ENCODE measurements at places on chromosomes 4 and X. TPM values are rescaled to one million over a fixed set of nuclear protein-coding genes. Genes with fewer than 3 reads are reported as not detected.

- no peak for DNase-seq
Observed at GRCh38 chrX:106932492-106932923, 12.3 kb downstream of the CLDN2 start.

The SPANXC gene
- not detected for total RNA-seq

The TXLNG gene
- total RNA-seq: 8.9 TPM

DNA sequence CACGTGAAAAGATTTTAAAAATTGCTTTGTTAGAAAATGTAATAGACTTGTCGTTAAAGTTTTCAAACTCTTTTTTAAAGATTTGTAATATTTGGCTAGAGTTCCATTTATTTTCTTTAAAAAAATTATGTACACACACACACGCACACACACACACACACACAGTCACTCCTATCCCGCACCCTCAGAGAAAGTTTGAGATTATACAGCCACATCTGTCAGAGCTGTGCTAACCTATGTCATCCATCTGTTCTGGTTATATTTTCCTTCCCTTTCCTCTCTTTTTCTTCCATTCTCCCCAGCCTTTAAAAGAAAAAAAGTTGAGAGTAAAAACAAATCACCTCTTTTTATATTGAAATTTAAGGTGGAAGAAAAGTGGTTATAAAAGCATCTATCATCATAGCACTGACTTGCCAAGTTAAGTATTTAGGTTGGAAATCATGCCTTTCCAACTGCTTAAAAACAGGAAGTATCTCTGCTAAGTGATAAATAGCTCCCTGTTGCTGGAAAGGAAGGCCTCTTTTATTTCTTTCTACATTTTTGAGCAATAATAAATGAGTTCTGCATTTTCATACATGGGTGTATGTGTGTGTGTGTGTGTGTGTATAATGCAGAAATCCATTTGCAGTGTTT is 163.3 kb upstream of the SPRY1 start:
- no peak for DNase-seq

The FGF5 gene
- not detected for total RNA-seq

GRCh38 chr4:101669138-101669831 is 121.2 kb upstream of the BANK1 start:
- DNase-seq: no peak

The GRIA3 gene
- total RNA-seq: not detected

GRCh38 chr4:132059227-132059626 is 1089.9 kb upstream of the PCDH10 start:
- no peak for DNase-seq

DNA sequence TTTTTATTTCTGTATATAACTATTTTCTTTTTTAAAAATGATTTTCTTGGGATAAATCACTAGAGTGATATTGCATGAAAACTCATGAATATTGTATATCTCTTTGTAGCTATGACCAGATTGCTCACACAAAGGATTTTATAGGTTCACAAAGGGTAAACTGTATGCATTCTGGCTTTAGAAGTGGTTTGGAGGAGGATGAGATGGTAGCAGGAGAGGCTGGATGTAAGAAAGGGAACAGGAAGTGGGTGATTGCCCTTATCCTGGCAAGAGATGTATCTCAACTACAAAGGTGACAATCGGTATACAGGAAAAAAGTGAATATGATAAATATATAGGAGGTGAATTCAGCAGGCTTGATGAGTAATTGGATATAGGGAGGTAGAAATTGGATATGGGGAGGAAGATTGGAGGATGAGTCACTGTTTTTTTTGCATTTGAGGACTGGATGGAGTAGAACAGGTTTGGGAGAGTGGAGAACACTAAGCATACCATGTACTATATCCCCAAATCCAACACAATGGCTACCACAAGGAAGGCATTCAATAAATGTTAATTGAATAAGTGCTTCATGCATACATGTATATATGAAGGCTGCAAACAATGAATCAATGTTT is 9.9 kb downstream of the FGG start:
- no peak for DNase-seq

DNA sequence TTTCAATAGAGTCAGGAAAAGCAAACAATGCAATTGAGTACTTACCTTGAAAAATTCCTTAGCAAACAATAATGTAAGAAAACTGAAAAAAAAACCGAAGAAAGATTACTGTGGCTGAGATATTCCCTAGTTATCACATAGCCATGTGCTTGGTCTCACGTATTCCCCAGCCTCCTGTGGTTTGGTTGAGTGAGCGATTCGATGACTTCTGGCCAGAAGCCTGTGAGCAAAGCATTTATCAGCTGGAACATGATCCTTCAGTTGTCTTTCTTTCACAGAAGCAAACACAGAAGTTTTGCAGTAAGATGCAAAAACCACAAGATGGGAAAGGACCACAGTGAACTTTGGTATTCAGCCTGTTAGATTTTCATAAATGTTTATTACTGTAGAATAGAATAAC is 1754.3 kb upstream of the AGA start:
- no peak for DNase-seq

DNA sequence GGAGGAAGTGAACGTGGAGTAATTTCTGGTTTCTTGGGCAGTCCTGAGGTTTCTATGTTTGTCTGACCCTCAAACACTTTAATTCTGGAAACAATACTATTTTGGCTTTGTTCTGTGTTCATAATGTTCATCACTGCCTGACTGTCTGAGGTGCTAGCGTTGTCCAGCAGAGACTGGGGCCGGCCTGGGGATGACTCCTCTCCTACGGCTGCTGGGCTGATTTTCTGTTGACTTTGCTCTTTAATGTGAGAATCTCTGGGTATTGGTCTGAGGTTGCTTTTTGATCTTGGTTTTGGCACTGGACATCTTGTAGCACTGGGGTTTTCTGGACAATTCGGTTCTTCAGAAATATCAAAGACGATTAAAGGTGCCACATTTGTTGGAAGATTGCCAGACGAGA is 75.8 kb downstream of the RPS3A start:
- no peak for DNase-seq

DNA sequence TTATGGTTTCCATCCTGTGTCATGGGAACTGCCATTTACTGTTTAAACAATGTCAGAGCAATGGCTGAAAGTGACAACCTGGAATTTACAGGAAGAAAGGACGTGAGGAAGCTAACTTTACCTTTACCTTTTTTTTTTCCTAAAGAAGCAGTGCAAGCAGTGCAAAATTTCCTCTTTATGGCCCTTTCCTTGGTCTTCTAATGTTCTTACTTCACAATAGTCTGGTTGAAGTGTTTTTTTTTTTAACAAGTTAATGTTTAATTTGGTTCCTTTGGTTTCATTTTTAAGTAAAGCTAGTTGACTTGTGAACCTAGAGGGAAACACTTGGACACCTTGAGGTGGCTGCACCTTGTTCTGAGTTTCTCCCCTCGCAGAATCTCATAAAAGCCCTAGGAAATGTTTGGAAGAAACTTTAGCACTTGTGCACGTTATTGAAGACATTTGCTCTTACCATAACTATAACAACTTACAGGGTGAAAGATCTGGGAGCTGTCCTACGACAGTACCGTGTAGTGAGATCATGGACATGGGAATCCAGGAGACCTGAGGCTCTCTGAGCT is 1.8 kb downstream of the SGMS2 start:
- DNase-seq: no peak

The ASB9 gene
- total RNA-seq: not detected

GRCh38 chr4:84596826-84597225 is 13.9 kb downstream of the CDS1 start:
- no peak for DNase-seq

DNA sequence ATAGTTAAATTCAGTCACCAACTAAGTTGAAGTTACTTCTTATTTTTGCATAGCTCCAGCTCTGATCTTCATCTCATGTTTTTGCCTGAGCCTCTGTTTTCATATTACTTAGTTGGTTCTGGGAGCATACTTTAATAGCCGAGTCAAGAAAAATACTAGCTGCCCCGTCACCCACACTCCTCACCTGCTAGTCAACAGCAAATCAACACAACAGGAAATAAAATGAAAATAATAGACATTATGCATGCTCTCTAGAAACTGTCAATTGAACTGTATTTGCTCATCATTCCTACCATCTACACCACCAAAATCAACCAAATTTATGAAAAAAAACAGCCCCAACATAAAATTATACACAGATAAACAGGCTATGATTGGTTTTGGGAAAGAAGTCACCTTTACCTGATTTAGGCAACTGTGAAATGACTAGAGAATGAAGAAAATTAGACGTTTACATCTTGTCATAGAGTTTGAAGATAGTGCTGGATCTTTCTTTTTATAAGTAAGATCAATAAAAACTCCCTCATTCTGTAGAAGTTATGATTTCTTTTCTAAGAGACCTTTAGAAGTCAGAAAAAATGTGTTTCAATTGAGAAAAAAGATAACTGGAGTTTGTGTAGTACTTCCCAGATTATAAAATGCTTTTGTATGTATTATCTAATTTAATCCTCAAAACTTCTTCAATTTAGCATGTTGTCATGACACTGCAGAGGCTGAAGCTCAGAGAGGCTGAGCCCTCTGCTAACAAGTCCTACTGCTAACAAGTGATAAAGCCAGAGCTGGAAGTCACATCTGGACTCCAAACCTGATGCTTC is 7.0 kb downstream of the ALB start:
- DNase-seq: no peak

The IL21 gene
- not detected for total RNA-seq

DNA sequence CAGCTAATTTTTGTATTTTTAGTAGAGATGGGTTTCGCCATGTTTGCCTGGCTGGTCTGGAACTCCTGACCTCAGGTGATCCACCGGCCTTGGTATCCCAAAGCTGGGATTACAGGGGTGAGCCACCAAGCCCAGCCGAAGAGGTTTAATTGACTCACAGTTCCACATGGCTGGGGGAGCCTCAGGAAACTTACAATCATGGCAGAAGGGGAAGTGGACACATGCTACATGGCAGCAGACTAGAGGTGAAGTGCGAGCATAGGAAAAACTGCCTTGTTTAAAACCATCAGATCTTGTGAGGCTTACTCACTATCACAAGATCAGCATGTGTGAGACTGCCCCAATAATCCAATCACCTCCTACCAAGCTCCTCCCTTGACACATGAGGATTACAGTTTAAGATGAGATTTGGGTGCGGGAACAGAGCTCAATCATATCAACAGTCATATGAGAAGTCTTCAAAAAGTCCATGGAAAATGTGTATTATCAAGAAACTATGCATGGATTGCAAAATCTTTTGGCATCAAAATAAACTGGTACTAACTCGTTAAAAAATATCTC is 25.8 kb upstream of the RPL39 start:
- DNase-seq: no peak

The HSFX1 gene
- 2.1 TPM for total RNA-seq

The SPOCK3 gene
- not detected for total RNA-seq

DNA sequence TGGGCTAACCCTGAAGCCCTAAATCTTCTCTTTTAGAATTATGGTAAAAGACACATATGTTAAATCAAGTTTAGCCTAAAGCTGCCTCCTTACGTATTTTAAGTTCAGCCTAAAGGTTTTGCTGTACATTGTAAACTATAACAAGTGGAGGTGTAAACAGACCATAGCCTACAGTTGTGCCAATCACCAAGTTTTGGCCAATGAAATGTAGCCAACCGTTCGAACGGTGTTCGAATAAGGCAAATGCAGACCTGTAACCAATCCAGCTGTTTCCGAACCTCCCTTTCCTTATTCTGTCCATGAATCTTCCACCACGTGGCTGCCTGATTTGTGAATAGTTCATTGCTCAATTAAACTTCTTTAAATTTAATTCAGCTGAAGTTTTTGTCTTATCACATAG is 52.1 kb upstream of the TBC1D9 start:
- no peak for DNase-seq

GRCh38 chrX:51614353-51615012 is 4.2 kb downstream of the CENPVL3 start:
- DNase-seq: no peak

DNA sequence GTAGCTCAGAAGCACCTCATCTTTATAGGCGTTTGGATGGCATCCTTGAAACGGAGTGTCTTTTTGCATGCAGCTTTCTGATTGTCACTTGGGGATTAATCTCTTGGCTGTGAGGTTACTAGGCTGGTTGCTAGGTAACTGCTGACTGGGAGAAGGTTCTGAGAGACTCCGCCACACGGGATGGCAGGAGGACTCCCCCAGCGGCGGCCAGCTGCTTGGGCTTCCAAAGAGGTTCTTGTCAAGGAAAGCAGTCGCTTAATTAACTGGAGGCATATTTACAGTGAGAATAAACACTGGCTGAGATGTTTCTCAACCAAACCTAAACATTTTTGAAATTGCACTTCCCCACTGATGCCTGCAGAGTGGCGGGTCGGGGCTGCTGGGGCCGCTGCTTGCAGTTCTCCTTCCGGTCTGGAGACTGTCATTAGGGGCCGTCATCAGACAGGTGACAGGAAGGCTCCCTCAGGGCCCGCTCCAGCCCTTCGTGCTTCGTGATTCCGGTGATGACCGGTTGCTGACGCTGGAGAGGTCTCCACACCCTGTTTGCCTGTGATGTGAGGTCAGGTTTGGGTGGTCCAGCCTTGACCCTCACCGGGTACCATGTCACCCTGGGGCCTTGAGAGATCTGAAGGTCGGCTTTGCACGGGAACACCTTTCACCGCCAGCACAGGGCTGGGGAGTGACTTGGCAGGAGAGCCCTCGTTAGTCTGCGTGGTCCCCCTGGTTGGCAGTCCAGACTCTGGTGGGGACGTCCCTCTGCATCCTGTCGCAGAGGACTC is 9.1 kb downstream of the NSG1 start:
- DNase-seq: no peak

The PSMD10 gene
- 18.9 TPM for total RNA-seq

GRCh38 chrX:43949669-43950068 is 23.5 kb downstream of the NDP start:
- peak; percentile 47 for DNase-seq

- no peak for DNase-seq
Observed at GRCh38 chr4:84063619-84064018, 435.5 kb downstream of the NKX6-1 start.

GRCh38 chr4:88780389-88780788 is 82.8 kb upstream of the NAP1L5 start:
- no peak for DNase-seq

DNA sequence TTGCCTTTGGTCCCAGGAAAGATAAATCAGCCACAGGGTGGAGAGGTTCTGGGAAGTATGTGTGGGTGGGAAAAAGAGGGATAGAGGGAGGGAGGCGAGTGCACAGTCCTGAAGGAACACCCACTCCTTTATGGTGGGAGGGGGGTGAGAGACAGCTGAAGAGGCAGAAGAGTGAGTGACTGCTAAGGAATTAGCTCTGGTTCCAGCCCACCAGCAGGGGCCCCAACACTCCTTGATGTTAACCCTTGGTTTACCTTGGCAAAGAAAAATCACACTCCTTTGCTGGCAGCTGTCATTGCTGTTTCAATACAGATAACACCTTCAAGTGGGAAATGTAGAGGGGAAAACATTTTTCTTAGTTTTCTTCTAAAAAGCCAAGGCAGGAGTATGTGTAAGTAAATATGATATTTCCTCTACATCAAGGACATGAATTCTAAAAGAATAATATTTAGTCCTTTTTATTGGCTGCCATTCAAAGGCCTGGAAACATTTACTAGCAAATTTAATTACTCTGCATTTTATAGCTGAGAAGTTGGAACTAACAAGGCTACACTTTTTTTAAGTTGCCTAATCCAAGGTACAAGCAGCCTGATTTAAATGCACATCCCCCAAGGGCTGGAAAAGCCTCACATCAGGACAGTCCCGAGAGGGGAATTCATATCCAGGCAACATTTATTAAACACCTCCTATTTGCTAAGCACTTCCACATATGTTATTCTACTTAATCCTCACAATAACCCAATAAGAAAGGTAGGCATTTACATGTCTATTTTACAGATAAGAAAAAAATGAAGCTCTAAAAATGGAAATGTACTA is 81.7 kb downstream of the HS6ST2 start:
- no peak for DNase-seq

GRCh38 chr4:148651991-148652390 is 209.8 kb upstream of the NR3C2 start:
- no peak for DNase-seq

The KCTD8 gene
- not detected for total RNA-seq

The CT45A3 gene
- total RNA-seq: not detected

Measured in Peyer's patch (tissue), 4 donors.